8988T (cell line): ENCODE measurements at places on chromosomes 11 and 22.

GRCh38 chr11:116736763-116737162 lies 36.0 kb downstream of the BUD13 start:
- peak; percentile 83 for DNase-seq

GRCh38 chr11:64608636-64609035 lies 17.6 kb downstream of the SLC22A12 start:
- DNase-seq: no peak

DNA sequence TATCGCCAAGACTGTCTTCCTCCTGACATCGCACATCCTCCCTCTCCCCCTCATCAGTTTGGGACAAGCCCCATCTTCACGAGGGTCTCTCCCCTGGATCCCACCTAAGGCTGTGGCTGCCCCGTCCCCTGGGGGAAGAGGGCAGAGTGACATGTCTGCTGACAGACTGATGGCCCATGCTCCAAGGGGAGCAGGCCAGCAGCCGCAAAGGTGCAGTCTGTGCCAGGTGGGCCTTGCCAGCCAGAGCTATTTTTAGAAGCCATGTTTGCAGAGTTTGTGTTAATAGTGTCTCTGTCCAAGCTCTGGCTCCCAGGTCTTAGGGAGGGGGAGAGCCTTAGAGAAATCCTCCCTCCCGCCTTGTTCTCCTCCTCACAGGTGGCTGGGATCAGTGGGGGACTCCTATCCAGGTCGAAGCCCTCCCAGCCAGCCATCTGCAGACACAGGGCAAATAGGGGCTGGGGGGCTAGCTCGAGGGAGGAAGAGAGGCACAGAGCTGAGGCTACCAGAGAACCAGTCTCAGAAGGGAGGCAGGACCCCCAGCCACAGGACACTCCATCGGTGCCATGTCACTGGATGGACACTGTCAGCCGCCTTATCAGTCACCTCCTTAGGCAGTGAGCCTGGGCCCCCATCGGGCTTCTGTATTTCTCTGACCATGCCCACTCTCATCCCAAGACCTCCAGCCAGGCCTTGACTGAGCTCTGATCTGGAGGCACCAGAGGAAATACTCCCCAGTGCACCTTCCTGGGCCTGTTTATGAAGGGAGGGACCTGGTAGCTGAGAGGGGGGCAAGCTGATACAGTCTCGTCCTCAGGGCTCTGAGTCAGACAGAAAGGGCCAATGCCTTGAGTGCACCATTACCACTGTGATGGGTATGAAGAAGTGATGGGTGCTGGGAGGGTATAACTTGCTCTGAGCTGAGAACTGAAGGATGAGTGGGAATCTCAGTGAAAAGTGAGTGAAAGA lies 49.3 kb downstream of the CHRDL2 start:
- peak; percentile 16 for DNase-seq

DNA sequence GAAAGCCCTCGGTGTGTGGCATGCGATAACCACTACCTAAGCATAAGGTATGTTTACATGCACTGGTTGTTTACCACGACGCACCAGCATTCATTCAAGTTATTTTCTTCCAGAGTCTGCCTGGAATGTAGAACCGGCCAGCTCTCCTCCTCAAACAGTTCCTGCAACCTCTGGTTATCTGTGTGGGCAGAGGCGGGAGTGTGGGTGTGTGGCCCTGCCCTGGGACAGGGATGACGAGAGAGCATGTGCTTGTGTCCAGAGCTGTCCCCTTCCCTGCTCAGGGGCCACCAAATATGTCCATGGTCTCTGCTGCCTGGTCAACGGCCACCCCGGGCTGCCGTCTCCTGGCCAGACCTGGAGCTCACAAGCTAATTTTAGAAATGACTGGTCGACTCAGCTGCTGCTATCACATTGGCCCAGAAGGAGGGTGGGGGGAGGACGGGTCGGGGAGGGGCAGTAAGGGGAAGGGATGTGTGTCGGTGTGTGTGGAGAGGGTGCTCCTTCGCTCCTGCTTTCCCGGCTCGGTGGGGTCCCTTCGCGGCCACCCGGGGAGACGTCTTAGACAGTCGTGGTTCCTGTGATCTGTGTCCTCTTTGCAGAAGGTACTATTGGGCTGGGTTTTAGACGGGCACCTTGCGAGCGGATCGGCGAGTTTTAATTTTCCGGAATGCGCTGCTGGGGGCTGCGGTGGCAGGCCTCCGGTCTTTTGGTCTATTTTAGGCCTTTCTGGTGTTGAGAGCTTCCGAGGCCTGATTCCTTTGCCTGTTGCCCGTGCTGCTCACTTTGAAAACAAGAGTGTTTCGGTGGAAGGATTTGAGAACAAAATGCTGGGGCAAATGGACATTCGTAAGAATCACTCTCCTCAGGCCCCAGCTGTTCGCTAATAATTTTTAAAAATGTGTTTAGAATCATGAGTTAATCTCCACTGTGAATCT lies at the start of gene MYO18B:
TSS of gene MYO18B (plus strand) at position 497 of the 935 bp plus-strand sequence. CDS start 18,905 bp downstream, outside the sequence.
- DNase-seq: no peak

DNA sequence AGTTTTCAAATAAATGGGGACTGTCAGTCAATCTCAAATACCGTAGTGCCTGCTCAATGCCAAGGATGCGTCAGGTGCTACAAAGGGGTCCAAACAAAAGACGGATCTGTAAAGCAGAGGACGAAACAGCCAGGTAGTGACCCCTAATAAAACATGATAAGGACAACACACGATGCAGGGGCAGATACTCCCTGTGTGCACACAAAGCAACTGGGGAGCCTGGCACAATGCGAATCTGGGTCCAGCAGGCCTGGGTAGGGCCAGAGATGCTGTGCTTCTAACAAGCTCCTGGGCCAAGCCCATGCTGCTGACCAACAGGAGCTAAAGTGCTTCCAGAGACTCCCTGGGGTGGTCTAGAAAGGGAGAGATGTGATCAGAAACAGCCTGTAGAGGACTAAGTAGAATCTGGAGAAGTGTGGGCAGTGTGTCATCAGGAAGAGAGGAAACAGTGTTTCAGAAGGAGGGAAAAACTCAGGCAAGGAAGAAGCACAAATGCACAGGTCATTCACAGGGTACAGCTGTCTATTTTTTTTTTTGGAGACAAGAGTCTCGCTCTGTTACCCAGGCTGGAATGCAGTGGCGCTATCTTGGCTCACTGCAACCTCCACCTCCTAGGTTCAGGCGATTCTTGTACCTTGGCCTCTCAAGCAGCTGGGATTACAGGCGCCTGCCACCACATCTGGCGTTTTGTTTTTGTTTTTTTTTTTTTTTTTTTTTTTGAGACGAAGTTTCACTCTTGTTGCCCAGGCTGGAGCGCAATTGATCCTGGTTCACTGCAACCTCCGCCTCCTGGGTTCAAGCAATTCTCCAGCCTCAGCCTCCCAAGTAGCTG lies 74.5 kb downstream of the MICAL3 start:
- DNase-seq: no peak

- DNase-seq: no peak
Measured at GRCh38 chr11:96472085-96472484, 82.3 kb downstream of the JRKL start.

GRCh38 chr11:84673753-84674152 lies 953.4 kb downstream of the DLG2 start:
- no peak for DNase-seq

GRCh38 chr11:36748836-36749235 lies 150.8 kb upstream of the RAG2 start:
- no peak for DNase-seq

DNA sequence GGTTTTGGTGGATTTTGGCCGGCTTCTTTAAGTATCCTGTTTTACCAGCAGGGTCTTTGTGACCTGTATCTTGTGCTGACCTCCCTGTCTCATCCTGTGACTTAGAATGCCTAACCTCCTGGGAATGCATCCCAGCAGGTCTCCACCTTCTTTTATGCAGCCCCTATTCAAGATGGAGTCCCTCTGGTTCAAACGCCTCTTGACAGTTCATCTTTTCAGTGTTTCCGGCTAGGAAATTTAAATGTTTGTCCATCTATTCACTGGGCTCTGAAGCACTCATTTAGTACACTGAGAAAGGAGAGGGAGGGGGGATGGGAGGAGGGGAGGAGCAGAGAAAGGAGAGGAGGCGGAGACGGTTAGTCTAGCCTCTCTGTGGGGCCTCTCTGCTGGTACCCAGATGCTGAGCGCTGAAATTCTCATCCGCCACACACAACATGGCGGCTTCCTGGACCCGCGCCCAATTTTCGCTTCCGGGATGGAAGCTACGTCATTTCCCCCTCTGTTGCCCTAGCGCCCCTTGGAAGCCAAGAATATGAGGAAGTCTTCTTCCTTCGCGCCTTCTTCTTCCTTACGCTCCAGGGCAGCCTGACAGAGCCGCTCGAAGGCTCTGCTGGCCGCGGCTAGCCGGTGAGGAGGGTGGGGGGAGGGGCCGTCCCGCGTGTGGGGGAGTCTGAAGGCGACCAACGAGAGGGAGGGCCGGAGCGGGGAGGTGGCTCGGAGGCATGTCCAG lies 69.0 kb upstream of the SYT13 start:
- DNase-seq: no peak

DNA sequence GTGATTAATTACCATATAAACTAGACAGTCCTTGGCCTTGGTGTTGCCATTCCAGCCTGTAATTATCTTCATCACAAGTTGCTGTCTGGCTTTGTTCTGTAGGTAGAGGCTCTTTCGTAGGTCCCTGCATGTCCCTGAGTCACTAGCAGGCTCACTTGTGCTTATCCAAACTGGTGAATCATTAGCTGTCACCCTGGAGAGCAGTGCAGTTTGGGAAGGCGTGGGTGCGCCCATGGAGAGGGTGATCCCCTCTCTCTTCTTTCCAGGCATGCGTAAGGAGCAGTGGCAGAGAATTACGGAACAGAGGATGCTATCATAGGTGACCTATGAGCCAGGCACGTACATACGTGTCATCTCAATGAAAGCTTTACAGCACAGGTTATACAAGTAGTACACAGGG lies 11.0 kb upstream of the EHF start:
- DNase-seq: no peak

- DNase-seq: no peak
Measured at GRCh38 chr22:31085493-31085824, 4.3 kb downstream of the SMTN start.

DNA sequence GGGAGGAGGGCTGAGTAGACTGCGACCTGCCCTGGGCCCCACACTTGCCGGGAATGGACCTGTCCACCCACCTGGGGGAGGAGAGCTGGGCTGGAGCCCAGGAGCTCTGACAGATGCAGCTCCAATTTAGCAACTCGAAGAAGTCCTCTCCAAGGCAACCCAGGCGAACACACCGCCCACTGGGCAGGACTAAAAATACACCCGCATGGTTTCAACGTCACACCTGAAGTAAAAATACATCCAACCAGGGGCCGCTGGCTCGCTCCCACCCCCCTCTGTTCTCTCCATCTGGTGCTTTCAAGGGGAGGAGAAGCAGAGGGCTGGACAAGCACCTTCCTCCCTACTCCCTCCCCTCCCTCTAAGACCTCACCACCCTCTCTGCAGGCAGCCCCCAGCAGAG lies 119.9 kb downstream of the FEZ1 start:
- DNase-seq: no peak

- no peak for DNase-seq
Measured at GRCh38 chr11:15955595-15955994, 400.8 kb downstream of the SOX6 start.

GRCh38 chr22:46102159-46102558 lies 48.2 kb upstream of the PPARA start:
- no peak for DNase-seq

DNA sequence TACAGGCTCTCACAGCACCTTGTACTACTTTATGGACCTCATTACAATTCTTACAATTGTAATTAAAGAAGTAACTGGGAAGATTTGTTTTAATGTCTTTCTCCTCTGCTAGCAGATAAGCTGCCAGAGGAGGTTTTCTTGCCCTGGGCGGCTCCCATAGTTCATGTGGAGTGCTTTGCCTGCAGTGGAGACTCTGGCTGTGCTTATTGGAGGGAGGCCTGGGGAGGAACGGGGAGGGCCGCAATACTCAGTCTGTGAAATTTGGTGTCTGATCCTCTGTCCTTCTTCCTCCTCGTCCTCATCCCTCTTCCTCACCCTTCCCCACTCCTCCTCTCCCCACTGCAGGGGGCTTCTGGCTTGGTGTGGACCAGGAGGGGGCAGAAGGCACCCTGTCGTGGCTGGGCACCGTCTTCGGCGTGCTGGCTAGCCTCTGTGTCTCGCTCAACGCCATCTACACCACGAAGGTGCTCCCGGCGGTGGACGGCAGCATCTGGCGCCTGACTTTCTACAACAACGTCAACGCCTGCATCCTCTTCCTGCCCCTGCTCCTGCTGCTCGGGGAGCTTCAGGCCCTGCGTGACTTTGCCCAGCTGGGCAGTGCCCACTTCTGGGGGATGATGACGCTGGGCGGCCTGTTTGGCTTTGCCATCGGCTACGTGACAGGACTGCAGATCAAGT lies 5.6 kb downstream of the SLC35C1 start:
- DNase-seq: no peak

GRCh38 chr11:17798253-17798652 lies 63.7 kb downstream of the KCNC1 start:
- no peak for DNase-seq

DNA sequence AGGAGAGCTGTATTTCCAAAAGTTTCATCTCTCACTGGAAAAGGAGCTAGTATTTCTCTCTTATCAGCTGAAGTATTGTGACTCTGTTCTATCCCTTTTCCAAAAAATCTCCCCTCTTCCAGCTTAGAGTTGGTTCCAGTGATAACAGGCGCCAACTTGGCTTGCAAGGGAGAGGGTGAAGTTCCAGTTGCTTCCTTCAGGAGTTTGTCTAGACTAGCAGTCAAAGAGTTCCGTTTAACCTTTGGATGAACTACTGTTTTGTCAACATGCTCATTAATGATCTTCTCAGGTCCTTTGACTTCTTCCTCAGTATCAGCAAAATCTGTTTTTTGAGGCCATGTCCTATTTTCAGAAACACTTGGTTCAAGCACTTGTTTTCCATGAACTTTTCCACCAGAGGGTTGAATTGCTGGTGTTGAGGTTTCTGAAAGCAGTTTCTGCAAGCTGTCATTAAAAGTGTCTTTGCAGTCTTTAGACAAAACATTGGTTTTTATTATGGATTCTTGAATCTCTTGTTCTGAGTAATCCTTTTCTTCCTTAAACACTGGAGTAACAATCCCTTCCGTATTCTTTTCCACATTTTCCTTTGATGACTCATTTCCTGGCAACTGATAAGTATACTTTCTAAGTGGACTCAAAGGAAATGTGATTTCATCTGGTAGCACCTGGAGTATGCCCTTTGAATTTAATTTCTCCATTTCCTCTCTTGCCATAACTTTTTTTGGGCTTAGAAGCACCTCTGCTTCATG lies 39.7 kb upstream of the CCDC89 start:
- peak; percentile 16 for DNase-seq

GRCh38 chr11:100825626-100826025 lies 138.5 kb downstream of the ARHGAP42 start:
- DNase-seq: no peak

DNA sequence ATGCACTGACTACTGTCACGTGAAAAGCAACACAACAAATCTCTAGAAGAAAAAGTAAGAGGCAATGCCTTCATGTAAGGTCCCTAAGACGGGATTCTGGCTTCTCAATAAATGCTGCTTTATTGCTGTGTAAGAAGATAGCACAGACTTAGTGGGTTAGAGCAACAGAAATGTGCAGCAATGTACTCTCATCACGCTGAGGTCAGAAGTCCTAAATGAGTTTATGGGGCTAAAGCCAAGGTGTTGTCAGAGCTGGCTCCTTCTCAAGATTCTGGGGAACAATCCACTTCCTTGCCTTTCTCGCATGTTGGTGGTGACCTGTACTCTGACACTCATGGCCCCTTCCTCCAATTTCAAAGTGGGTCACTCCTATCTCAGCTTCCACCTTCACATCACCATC lies 93.4 kb downstream of the SHANK2 start:
- DNase-seq: no peak
